ENCODE measurements at places on chromosomes 11 and 22. TPM values are rescaled to one million over a fixed set of nuclear protein-coding genes. Genes with fewer than 3 reads are reported as not detected.

DNA sequence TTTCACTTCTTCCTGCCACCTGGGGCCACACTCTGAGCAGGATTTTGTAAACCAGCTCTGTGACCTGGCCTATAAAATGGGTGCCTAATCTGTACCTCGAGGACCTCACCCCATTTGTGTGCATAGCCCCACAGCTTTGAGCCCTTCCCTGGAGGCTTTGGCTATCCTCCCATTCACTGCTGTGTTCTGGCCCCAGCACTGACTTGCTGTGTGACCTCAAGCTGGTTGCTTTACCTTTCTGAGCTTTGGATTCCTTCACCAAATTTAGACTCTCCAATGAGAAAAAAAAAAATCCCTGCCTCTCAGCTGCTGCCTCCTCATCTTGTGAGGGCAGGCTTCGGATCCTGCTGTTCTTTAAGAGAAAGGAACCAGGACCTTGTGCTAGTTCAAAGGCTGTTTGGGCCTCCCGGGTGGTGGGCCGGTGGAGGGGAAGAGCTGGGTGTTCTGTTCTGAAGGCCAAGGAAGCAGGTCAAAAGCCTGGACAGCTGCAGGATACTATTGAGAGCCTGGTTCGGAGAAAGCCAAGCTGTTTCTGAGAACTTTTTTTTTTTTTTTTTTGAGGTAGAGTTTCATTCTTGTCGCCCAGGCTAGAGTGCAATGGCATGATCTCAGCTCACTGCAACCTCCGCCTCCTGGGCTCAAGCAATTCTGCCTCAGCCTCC lies 1.1 kb upstream of the PYGM start:
- no peak for DNase-seq

GRCh38 chr11:111253131-111253530 lies 7.6 kb downstream of the POU2AF2 start:
- no peak for DNase-seq

- DNase-seq: peak; percentile 23
These were observed 33.0 kb downstream of the SERGEF start for GRCh38 chr11:17979770-17980371.

GRCh38 chr22:43897751-43898261 lies 6.0 kb upstream of the PNPLA5 start:
- DNase-seq: peak; percentile 68

- no peak for DNase-seq
These were observed 2.2 kb upstream of the TOP3B start for GRCh38 chr22:21984793-21985192.

DNA sequence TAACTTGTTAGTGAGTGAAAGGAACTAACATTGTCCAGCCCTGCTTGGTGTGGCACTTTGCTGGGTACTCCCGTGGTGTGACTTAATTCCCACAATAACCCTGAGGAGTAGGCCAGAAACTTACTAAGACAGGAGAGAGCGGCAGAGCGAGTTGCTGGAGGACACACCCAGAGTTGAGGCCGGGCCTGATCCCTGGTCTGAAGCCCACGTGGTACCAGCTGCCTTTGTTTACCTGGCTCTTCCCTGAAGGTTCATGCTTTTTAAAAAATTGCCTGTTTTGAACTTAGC lies 594 bp downstream of the MPST start:
- DNase-seq: peak; percentile 45

DNA sequence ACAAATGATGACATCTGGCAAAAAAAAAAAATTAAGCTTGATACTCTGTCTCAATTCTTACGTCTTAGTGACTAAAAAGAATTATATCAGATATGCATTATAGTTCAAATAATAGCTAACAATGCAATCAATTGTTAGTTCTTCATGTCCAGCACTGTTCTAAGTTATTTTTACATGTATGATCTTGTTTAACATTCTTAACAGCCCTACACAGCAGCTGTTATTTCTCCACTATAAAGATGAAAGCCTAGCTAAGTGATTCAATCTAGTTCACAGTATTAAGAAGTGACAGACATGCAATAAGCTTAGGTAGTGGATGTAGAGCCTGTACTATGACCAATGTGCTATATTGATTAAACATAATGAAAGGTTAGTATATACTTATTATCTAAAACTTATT lies 4.1 kb downstream of the ZNF214 start:
- no peak for DNase-seq

Gene KCNJ1
- total RNA-seq: not detected

Gene SYTL2
- 46.8 TPM for total RNA-seq
